CD4-positive, alpha-beta T cell treated with Interleukin-6 for 4 hours (primary cell): ENCODE measurements at places on chromosomes 5 and 9.
A peak's percentile ranks its signal among the peaks of the same experiment; 100 is the strongest.

DNA sequence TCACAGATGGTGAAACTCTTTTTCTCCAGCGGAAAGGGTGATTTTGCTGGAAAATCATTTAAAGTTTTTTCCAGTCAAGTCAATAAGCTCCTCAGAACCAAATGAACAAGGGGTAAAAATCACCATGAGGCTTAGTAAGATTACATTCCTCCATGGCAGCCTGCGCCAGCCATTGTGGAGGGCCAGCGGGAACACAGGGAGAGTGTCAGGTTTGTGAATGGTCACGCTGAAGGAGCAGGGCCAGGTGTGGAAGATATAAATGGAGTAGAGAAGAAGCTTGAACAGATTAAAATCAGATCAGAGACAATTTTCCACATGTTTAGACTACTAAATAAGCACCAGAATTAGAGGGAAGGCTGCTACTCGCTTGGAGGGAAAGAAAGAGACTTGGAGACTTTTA lies 208.8 kb downstream of the NR3C1 start:
- no peak for DNase-seq

DNA sequence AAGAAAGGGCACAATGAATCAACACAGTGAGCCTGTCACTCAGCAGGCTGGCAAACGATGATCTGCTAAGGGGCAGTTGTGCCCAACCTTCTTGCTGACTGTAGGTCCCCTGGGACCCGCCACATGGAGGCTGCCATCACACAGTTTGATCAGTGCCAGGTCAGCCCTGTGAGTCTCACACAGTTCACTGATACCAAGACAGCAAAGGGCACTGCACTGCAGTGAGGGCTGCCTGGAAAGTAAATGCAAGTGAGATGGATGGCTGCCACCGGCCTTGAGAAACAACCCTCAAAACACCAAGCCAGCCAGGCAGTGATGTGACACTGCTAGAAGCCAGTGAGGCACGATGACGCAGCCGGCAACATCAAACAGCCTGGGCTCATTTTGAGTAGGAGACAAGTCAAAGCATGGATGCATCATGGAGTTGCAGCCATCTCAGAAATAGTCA lies 30.3 kb downstream of the FOXD1 start:
- no peak for DNase-seq

GRCh38 chr5:177443144-177443983 lies 3.2 kb upstream of the PRR7 start:
- DNase-seq: no peak

DNA sequence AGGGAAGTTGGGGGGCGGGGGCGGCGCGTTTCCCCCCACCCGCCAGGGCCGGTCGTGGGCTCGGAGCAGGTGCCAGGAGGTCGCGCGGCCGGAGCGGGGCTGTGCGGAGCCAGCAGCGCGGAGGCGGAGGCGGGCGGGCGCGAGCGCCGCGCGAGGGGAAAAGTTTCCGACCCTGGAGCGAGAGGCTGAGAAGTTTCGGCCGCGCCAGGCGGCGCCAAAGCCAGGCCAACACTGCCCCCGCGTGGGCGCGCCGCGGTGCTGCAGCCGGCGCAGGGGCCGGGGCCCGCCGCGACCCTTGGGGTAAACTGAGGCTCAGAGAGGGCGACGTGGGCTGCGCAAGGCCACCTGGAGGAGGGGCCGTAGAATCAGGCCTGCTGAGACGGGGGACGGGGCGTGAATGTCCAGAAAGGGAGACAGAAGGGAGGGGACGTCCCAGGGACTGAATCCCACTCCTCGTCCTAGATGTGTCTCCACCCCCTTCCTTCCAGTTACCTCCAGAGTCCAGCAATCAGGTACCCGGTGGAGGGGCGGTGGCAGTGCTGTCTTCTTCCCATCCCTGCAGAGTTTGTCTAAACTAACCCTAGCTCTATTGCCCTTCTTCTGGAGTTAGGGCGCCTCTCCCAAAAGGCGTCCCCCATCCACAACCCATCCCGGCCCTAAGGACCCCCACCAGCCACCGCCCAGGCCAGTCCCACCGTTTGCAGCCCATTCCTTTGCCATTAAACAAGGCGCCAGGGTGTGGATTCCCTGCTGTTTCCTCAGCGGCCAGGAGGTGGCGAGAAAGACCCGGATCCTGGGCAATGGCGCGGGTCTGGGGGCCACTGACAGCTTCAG lies 10.2 kb downstream of the C9orf50 start:
- DNase-seq: peak; percentile 79
